Stromal cell of bone marrow (primary cell): ENCODE measurements at places on chromosomes 5 and 9.

- DNase-seq, result no peak
These were observed 11.2 kb upstream of the HMHB1 start for GRCh38 chr5:143800715-143801114.

- no peak for DNase-seq
These were observed 1.1 kb upstream of the PTPN3 start for GRCh38 chr9:109499093-109499630.

- no peak for DNase-seq
These were observed 191.1 kb upstream of the DMRT1 start for GRCh38 chr9:650362-650761.

GRCh38 chr9:91044354-91044753 lies 242.7 kb downstream of the SYK start:
- no peak for DNase-seq

DNA sequence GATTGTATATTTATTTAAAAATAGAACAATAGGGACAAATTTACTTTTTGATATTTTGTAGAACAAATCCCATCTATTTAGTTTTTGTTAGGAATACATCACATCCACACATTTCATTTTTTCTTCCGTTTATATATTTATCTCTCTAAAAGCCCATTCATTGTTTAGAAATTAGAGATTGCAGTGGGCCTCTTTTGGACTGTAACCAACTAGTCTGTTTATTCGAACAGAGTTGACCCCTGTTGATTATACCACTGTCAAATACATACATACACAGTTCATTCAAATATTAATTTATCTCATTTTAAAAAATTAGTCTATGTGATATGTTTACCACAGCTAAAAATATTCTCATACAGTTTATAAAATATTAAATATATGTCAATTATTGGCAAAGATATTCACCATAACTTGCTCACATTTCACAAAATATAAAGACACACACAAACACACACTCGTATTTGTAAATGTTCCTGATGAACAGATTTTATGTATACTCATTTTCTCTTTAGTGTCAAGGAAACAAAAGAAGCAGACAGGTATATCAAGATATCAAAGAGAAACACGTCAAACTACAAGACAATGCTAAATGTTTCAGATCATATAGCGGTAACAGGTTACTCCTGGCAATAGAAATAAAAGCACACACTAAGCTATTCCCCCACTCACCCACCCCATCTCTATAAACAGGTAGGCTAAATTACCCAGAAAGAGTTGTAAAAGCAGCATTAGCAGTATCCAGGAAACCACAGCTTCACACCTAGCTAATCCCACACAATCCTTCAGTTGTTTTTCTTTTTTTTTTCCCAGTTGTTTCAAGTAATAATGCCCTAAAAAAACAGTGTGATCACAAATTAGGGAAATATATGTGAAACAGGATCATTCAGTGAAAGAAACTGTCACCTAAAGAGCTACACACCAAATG lies 283.9 kb downstream of the ADAMTS6 start:
- no peak for DNase-seq

- no peak for DNase-seq
These were observed 84.3 kb downstream of the HTR1A start for GRCh38 chr5:63877961-63878360.

DNA sequence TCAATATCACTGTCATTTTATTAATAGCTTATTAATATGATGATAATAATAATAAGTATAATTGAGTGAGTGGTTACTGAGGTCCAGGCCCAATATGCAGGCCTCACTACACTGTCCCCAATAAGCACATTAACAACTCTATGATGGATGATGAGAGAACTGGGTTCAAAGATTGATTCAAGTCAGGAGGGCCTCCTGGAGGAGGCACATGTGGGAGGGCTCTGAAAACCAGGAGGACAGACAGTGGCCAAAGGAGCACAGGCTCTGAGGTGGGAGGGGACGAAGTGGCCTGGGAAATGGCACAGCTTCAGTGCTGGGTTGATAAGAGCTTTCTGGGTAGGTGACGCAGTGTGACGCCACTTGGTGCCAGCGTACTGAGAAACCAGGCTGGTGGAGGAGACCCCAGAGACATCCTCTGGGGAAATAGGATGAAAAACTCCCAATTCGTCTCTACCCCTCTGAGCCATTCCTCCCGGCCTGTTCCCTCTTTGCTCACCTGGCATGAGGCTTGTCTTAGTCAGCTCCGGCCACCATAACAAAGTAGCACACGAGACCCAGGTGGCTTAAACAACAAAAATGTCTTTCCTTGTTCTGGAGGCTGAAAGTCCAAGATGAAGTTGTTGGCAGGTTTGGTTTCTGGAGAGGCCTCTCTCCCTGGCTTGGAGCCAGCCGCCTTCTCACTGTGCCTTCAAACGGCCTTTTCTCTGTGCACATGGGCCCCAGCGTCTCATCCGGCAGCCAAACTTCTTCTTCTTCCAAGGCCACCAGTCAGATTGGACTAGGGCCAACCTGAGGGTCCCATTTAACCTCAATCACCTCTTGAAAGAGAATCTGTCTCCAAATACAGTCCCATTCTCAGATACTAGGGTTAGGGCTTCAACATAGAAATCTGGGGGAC lies 31.6 kb downstream of the NTNG2 start:
- DNase-seq, result no peak

GRCh38 chr9:96168882-96169281 lies 133.1 kb downstream of the HSD17B3 start:
- DNase-seq, result no peak

- peak; percentile 10 for DNase-seq
These were observed 21.2 kb upstream of the ARL14EPL start for GRCh38 chr5:116011046-116011445.

- peak; percentile 27 for DNase-seq
These were observed 844 bp upstream of the MCCC2 start for GRCh38 chr5:71586052-71586940.

DNA sequence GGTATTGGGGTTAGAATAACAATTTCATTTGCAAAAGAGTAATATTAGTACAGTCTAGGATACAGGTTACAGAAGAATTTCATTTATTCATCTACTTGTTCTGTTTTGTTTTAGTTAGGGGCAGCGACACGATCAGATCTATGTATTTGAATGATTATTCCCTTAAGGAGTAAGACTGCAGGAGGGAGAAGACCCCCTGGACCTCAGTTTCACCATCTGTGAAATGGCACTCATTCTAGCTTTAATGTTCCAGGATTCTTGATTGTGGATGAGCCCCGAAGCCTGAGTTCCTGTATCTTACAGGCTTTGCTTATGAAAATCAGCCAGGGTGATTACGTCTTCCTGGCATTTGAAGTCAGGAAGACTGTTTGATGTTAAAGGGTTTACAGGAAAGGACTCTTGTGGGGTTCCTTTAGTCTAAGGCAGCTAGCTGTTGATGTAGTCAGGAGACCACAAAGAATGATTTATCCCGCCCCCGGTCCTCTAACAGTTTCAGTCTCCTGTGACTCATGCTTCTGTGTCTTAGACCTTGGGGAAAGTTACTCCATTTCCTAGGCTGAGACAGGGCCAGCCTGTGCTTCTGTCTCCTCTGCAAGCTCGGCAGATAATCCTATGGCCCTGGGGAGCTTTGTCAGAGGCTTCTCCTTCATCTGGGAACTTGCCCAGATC lies 11.5 kb downstream of the SMIM3 start:
- DNase-seq, result peak; percentile 99

GRCh38 chr5:89105836-89106235 lies 222.9 kb upstream of the MEF2C start:
- no peak for DNase-seq

DNA sequence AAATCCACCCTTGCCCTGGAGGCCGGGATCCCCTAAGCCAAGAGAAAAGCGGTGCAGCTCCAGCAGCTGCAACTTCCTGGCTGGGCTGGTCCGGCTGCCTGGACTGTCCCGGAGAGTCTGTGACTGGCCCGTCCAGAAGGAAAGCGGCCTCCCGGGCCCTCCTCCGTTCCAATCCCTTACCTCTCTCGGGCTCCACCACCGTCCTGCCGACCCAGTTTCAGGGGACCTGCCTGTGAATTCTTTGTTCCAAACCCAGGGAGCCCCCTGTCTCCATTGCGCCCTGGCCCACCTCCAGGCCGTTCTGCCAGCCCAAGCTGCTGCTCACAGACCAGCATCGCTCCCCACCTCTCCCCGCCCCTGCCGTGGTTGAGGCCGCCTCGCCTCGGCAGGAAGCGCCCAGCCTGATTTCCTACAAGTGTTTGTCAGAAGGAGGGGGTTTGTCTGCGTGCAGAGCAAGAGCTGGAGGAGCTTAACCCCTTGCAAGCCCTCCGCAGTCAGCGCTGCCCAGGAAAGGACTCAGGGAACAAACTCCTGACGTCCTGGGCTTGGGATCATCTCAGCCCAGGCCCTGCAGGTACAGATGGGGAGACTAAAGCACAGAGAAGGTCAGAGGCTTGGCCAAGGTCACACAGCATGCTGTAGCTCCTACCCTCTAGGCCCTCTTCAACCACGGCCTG lies at the start of gene AKNA:
TSS of gene AKNA (minus strand) at position 303 of the 677 bp plus-strand sequence. CDS start 6,649 bp downstream, outside the sequence.
- peak; percentile 52 for DNase-seq

GRCh38 chr5:147479444-147479843 lies 30.4 kb downstream of the DPYSL3 start:
- DNase-seq, result no peak

DNA sequence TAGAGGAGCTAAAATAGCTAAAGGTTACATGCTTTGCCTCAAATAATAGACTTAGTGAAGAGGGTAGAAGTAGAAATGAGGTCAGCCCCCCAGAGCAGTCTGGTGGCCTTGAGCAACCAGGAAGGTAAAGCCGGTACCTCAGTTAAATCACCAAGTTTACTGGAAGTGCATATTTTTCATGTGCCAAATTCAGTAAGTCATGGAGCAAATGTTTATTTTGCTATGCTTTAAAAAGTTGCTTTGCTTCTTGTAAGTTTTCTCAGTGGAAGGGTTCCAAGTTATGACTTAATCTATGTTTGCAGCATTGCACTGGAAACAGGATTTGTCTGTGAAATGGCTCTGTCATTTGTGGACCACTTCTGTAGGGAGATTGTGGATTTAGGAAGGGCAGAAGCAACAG lies 256.7 kb downstream of the ARRDC3 start:
- DNase-seq, result peak; percentile 88

- DNase-seq, result no peak
These were observed 642 bp downstream of the SV2C start for GRCh38 chr5:76083555-76084495.

GRCh38 chr9:16974436-16974835 lies 104.0 kb upstream of the BNC2 start:
- no peak for DNase-seq

GRCh38 chr9:91896513-91897121 lies 53.4 kb downstream of the ROR2 start:
- DNase-seq, result no peak

DNA sequence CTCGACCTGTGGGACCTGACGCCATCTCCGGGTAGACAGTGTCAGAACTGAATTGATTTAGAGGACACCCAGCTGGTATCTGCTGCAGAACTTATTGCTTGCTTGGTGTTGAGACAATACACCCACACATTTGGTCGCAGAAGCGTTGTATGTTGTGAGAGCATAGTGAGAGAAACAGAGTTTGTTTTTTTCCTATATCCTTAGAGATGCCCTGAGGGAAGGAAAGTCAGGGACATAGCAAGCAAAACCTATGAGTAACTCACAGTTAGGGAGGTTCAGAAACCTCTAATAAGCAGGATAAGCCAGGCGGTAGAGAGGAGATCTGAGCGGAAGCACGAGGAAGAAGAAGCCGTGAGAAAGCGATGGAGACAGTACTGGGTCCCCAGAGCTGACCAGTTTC lies 59.8 kb downstream of the PTCD2 start:
- no peak for DNase-seq

GRCh38 chr5:1010641-1011046 lies 2.0 kb downstream of the NKD2 start:
- no peak for DNase-seq
